Heart right ventricle (tissue), 16 donors: ENCODE measurements at places on chromosomes 6 and 20. TPM values are rescaled to one million over a fixed set of nuclear protein-coding genes. Genes with fewer than 3 reads are reported as not detected.

CALHM4 gene
- not detected for total RNA-seq

ARG1 gene
- total RNA-seq = 0.85 TPM

ZNF334 gene
- 1.1 TPM for total RNA-seq

MACROD2 gene
- 3.6 TPM for total RNA-seq

PSORS1C2 gene
- total RNA-seq = not detected

GSTA3 gene
- total RNA-seq = not detected

DPPA5 gene
- total RNA-seq = not detected

LPA gene
- total RNA-seq = not detected

TOMM34 gene
- 12.8 TPM for total RNA-seq

EDN3 gene
- not detected for total RNA-seq

C20orf144 gene
- not detected for total RNA-seq

MTRF1L gene
- 29.3 TPM for total RNA-seq

FOXP4 gene
- total RNA-seq = 12.9 TPM

CRISP2 gene
- total RNA-seq = not detected

XKR7 gene
- total RNA-seq = not detected

DNA sequence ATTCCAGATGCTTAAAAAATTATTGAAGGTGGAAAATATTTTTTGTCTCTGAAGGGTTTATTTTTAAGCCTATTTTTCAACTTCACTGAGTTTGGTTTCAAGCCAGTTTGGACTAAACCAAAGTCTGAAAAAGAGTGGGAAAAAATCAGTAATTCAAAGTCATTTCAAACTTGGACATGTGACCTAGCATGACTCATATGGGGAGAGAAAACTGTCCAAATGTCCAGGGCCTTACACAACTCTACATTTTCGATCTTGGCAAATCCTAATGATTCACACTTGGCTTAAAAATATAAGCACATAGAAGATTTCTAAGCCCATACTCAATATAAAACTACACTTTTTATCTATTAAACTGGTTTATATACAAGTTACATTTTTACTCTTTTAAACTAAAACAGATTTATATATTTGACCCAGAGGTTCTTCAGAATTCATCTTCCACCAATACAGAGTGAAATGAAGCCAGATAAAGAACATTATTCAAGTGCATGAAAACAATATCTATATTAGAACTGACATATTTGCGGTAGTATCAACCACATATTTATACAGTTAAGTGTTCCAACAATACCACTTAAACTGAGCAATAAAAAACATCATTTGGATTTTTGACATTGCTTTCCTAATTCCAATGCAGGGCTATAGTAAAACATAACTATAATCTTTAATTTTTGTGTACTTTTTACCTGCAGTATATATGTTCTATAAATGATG is 110.3 kb upstream of the TCF21 start:
- no peak for DNase-seq

DNA sequence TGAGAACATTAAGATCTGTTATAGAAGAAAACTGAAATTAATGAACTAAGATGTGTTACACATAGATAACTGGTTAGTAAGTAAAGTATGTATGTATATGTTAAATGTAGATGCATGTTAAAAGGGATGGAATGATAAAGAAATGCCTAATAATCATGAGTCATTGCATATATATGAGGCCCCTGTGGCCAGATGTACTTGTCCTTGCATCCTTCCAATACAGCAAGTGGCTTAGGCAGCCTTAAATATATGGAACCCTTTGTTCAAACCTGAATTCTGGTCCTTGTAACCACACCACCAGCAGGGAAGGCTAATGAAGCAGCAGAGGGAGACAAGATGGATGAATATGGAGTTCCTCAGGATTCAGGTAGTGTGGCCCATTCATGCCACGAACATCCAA is 9.8 kb upstream of the AKAP7 start:
- no peak for DNase-seq

- no peak for DNase-seq
These were observed 638 bp downstream of the MDN1 start for GRCh38 chr6:89818977-89819335.

DNA sequence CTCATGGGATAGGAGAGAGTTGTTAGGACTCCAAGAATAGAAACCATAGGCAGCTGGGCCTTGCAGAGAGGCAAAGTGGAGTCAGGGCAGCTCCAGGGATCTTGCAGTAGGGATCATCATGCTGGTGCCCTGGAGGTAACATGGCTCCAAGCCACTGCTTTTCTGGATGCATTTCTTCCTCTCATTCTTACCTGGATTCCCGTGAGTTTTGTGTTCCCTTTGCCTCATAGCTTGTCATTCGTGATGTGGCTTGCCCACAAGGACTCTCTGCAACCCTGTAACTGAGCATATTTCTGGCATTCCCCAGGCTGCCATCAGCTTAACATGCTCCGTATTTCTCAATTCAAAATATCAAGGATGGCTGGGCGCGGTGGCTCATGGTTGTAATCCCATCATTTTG is 5.3 kb downstream of the NHLRC1 start:
- no peak for DNase-seq

DNA sequence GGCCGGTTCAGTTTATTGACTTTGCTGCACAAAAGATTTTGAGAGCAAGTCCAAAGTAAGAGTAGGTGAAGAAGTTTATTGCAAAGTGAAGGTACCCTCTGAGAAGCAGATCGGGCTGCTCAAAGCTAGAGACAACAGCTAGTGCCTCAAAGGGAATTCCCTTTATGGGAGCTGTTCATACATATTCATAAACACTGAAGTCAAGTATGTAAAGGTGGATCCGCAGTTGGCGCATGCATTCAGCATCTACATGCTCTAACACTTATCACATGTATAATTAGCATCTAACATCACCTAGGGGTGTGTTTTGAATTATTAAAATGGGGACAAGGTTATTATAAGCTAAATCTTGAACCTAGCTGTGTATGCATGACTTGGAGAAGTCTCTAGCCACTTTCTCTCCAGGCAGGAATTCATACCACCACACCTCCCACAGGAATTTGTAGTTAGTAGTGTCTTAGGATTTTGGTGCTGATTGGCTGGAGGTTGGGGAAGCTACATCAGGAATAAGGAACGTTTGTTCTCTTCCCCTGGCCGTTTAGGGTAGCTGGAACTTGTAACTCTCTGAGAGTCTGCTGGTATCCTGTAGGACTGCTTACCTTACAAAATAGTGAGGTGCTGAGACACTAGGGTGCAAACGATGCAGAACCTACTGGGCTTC is 1633.9 kb downstream of the GRIK2 start:
- DNase-seq = no peak

GRCh38 chr6:25057111-25057905 is 121.5 kb upstream of the RIPOR2 start:
- peak; percentile 8 for DNase-seq

- no peak for DNase-seq
These were observed 123.4 kb upstream of the TENT5A start for GRCh38 chr6:81875782-81876293.

GRCh38 chr20:34595377-34596184 is 37.1 kb downstream of the MAP1LC3A start:
- no peak for DNase-seq

DNA sequence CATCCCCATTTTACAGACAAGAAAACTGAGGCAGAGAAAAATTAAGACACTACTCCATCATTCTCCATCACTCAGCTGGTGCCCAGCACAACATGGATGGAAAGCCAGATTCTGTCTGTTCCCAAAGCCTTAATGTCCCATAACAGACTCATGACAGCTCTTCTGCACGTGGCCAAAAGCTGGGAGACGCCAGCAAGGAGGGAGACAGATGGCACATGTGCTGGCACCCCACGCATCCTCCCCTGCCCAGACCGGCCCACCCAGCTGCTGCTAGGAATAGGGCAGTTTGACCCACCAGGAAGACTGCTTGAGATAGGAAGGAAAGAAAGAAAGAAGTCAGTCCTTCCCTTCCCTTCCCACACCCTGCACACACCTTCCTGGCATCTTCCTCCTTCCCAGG is 96.3 kb downstream of the PREX1 start:
- DNase-seq = no peak

GRCh38 chr6:44508646-44509045 is 121.1 kb downstream of the CDC5L start:
- no peak for DNase-seq

DNA sequence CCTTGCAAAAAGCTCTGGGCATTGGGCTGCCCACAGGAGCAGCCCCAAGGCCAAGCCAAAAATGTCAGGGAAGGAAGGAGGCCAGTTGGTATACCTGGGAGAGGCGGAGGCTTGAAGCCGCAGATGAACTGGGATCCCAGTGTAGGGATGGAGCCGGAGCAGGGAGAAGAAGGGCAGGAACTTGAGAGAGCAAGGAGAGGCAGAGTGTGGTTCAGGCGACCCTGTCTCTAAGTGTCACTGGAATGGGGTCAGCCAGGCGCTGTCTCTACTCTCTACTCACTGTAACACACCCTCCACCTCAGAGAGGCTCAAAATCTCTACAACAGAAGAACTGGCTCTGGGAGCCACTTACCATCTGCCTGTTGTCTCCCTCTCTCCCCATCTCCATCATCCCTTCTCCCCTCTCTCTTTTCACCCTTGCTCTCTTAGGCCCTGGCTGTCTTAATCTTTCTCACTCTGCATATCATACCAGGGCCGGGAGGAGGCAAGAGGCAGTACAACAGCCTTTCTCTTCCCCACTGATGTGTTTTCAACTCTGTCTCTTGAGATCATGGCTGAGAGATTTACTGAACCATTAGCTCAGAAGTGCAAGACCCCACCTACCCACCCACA is 93.3 kb downstream of the CRYBG1 start:
- DNase-seq = no peak

DNA sequence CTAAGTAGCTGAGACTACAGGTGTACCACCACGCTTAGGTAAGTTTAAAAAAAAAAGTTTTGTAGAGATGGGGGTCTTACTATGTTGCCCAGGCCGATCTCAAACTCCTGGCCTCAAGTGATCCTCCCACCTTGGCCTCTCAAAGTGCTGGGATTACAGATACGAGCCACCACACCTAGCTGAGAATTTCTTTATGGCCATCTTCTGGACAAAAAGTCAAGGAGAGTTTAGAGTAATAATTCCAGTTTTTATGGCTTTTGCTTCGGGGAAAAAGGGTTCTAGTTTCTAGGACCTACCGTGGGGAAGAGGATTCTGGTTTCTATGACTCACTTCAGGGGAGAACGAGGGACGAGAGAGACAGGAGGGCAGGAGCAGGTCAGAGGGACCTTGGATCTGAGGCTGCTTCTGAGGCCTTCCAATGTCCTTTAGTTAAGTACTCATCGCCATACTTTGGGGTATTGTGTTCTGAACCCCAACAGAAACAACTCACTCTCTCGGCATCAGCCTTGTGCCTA is 69.3 kb upstream of the IER3 start:
- DNase-seq = no peak

- no peak for DNase-seq
These were observed 26.1 kb downstream of the NPEPL1 start for GRCh38 chr20:58718729-58719128.

GRCh38 chr6:166412156-166412910 is 29.6 kb upstream of the MPC1 start:
- no peak for DNase-seq

DNA sequence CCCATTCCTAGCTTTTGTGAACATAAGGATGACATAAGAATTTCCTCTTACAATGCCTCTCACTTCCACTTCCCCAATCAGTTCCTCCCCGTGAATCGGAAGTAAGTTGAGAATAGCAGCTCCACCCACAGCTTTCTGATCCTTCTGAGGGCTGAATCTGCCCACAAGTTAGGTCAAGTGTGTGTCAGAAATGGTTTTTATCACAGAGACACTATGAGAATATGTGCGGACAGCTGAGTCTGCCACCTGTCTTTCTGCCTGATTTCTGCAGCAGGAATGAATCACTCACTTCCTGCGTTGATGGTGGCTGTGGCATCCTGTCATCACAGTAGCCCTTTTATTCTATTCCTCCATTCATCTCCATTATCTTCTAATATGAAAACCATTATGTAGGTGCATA is 70.2 kb downstream of the RIN2 start:
- no peak for DNase-seq

DNA sequence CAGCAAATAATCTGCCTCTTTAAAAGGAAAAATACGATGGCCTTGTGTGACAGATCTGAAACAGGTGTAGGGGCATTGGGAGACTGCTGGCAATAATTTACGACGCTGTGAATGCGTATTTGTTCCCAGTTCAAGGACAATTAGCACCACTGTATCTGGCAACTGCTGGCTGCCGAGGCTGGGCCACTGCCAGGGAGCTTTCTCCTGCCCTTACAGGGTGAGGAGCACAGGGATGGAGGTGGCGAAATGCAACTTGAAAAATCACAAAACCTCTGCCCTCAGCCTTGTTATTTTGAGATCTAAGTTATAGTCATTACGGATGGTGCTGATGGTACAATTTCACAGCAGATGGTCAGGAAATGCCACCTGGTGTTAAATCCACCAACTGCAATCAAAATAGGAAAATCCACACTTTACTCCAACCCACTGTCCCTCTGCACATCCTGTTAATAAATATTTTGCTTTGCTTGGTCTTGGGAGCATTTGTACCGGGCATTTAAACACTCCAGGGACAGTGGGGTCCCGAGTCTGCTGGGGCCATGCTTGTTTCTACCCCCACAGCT is 6.4 kb downstream of the MYLK4 start:
- DNase-seq = peak; percentile 47

- DNase-seq = no peak
These were observed 32.6 kb downstream of the BMP6 start for GRCh38 chr6:7758456-7758855.

GRCh38 chr6:10465629-10466499 is 51.0 kb upstream of the TFAP2A start:
- DNase-seq = no peak

- no peak for DNase-seq
These were observed 53.2 kb upstream of the NKX2-4 start for GRCh38 chr20:21450572-21450971.
